ENCODE measurements at places on chromosomes 3 and 15.

GRCh38 chr3:133620066-133620784 lies 41.5 kb downstream of the TOPBP1 start:
- no peak for DNase-seq

DNA sequence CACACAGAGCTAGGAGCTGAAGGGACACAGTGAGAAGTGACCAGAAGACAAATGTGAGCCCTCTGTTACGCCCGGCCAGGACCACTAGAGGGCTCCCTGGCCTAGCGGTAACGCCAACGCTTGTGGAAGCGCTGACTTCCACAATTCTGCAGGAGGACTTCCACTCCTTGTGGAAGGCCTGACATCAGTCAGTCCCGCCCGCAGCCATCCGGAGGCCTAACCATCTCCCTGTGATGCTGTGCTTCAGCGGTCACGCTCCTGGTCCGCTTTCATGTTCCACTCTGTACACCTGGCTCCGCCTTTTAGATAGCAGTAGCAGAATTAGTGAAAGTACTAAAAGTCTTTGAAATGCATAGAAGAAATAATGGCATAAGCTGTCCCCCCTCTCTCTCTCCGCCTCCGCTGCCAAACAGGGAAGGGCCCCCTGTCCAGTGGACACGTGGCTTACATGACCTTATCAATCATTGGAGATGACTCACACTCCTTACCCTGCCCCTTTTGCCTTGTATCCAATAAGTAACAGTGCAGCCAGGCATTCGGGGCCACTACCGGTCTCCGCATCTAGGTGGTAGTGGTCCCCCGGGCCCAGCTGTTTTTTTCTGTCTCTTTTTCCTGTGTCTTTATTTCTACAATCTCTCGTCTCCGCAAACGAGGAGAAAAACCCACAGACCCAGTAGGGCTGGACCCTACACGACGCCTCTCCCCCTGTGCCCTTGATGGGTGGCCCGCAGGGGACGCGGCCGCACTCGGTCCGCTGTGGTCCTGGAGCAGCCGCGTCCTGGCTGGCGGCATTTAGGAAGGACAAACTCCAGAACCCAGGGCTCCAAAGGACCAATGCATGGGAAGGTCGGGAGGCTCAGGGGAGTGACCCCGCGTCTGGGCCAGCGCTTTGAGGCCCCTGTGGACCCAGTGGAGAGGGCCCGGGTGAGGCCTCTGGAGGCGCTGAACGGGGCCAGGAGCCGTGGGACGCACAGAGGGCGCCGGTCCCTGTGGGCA lies 27.0 kb upstream of the RPL32 start:
- peak; percentile 84 for DNase-seq

- peak; percentile 40 for DNase-seq
These were observed 563 bp downstream of the ARL6IP5 start for GRCh38 chr3:69085168-69085832.

- no peak for DNase-seq
These were observed 4.1 kb downstream of the ISLR2 start for GRCh38 chr15:74134387-74135027.

DNA sequence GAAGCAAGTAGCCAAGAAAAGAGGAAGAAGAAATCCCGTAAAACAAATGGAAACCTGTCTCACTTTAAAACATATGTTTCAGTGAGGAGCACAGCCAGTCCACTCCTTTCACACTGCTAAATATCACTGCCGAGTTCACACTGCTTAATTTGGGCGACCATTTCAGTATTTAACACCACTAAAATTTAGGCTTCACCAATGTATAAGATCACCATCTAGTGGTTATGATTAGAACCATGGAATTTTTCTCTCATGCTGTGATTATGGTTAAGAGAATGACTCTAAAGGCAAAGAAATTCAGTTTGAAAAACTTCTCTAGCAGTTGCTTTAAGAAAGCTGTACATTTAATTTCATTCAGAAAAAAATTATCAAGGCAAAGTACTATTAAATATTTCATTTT lies 16.6 kb downstream of the SLC4A7 start:
- peak; percentile 72 for DNase-seq

- DNase-seq, result no peak
These were observed 796.6 kb upstream of the GBE1 start for GRCh38 chr3:82558081-82558480.

- DNase-seq, result peak; percentile 65
These were observed 57.4 kb upstream of the PHLDB2 start for GRCh38 chr3:111801693-111802092.

DNA sequence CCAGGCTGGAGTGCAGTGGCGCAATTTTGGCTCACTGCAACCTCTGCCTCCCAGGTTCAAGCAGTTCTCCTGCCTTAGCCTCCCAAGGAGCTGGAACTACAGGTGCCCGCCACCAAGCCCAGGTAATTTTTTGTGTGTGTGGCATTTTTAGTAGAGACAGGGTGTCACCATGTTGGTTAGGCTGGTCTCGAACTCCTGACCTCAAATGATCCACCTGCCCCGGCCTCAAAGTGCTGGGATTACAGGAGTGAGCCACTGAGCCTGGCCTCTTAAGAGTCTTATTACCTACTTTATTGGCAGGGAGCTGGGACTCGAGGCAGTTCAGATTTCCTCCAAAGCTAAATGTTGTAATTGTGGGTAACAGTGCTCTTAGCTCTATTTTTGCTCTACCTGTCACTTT lies 16.4 kb downstream of the PXYLP1 start:
- no peak for DNase-seq

- no peak for DNase-seq
These were observed 215.7 kb upstream of the CFAP20DC start for GRCh38 chr3:59265566-59265965.

DNA sequence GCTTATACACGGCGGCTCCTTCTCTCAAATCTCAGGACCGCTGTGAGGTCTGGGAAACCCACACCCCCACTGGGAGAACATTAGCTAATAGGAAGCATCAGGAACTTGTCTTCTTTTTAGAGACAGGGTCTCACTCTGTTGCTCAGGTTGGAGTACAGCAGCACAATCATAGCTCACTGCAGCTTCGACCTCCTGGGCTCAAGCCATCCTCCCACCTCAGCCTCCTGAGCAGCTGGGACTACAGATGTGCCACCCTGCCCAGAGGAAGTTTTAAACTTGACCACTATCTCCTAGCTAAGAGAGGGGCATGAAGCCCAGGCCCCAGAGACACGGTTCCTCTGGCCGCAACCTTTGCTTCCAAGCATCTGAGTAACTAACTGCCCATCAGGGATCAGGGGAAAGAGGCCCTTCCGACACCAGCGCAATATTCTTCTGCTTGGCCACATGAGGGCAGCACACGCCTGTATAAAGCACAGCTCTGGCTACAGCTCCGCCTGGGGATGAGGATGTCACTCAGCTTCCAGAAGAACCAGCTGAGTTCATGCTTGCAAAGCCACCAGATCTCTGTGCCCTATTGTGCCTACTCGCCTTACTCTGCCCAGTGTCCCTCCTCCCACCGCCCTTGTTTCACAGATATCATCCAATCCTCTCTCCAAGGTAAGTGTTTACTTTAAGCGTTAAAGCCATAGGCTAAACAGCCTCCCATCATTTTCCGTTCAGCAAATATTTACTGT lies 57.6 kb upstream of the SLC6A11 start:
- peak; percentile 63 for DNase-seq

- DNase-seq, result no peak
These were observed 6.3 kb downstream of the PDZRN3 start for GRCh38 chr3:73618461-73618860.

DNA sequence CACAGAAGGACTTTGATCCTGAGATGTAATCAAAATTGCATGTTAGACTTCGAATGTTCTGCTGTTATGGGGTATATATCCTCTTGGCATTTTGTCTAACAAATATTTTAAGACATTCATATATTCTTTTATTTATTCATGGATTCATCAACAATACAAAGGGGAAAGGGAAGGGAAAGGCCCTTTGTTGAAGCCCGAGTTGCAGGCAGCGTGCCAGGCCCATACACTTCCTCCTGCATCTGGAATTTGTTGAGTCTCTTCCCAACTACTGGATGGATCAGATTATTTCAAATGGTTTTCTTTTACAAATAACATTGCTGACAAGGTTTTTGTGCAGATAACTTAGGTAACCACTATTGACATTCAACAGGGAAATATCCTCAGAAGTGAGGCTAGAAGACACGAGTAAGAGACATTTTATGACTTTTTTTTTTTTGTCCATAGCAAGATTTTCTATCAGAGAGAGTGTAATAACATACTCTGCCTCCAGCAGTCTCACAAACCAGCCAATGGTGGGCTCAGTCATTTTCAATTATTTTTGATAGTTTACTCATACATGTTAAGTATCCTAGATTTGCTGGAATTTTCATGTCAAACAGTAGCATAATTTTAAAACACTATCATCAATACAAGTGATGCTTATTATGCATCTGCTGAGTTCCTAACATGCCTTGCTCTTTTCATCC lies 94.3 kb downstream of the RPL39L start:
- no peak for DNase-seq

DNA sequence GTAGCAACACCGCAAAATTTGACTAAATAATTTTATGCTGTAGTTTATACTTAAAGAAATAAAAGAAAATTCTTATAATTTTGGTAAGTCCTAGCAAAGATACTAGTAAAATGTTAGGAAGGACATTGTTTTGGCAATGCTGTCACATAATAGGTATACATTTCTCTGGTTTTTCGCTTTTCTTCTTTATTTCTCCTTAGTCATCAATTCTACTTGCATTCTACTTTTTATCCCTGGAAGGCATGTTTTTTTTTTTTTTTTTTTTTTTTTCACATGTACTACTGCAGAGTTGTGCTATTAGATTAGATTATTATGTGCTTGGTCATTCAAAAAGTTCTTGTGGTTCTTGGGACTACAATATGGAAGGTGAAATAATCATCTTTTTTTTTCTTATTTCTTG lies 1421.2 kb downstream of the SI start:
- no peak for DNase-seq

DNA sequence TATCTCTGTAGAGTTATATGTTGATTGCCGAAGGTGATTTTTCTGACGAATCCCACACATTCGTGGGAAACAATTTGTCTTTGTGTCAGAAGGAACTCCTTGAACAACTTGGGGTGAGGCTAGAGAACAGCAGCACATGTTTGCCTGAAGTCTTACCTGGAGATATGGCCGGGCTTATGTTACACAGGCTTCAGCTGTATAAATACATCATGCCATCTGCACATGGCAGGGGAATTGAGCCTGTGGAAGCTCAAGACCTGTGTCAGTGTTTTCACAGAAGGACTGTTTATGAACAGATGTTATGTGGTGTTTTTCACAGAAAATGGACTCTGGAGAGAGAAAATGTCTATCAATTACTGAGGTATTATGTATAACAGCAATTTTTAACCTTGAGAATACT lies 203.6 kb upstream of the MDFIC2 start:
- no peak for DNase-seq

GRCh38 chr3:124451630-124452317 lies 278.5 kb upstream of the UMPS start:
- DNase-seq, result no peak

DNA sequence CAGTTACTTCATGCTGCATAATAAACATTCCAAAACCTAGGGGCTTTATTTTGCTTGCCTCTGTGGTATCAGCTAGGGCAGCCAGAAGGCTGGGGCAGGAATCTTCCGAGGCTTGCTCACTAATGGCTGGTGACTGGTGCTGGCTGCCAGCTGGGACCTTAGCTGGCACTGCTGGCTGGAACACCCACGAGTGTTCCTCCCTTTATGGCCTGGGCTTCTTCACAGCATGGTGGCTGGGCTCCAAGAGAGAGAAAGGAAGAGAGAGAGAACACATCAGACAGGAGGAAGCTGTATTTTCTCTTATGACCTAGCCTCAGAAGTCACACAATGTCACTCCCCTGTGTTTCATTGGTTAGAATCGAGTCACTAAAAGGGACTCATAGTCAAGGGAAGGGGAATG lies 23.9 kb upstream of the CDCP1 start:
- no peak for DNase-seq

DNA sequence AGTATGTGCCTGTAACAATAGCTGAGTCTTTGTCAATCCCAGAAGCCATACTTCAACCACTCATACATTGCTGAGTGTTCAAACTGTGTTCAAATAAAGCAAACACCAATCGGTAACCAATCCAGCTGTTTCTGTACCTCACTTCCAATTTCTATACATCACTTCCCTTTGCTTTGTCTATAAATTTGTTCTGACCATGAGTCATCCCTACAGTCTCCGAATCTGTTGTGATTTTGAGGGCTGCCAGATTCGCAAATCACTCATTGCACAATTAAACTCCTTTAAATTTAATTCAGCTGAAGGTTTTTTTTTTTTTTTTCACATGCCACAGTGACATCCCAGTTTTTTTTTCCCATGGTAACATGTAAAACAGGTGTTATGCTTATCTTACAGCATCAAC lies 870.3 kb downstream of the NAALADL2 start:
- DNase-seq, result peak; percentile 9

GRCh38 chr3:64578062-64578770 lies 109.6 kb downstream of the ADAMTS9 start:
- DNase-seq, result no peak

DNA sequence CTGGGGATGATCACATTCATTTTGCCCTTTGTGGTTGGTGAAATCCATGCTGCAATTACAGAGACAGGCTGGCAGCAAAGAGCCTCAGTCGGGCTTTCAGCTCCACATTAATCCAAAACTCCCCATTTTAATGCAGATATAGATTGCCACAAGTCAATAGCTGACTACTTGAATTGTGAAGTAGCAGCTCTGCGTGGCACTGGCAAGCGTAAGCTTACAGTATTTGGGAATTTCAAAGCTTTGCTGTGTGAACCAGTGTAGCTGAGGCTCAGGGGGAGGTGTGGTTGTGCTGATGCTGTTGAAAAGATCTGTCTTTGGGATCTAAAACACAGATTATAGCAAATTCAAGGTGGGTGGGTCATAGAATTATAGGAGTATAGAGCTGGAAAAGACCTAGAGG lies 290.3 kb upstream of the ONECUT1 start:
- no peak for DNase-seq

DNA sequence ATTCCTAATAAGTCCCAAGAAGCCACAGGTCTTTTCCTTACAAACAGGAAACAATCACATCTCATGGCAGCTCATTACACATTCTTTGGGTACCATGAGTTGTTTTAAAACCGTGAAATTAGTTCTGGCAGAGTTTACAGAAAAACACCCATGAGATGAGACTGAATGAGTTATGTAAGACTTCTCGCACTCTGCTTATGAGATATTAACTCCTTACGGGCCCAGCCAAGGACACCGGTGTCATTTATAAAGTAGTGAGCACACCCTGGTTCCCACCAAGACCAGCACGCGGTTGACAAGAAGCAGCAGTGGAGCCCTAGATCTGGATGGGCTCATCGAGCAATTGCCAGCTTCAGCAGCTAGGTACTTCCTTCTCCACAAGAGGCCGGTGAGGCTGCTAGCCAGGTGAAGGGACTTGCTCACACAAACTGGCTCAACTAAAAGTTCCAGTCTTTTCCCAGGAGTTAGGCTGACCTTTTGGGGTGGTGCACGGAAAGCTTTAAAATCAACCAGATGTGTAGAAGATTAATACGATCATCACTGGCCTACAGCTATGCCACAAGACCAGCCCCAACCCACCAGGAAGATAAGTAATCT lies 318.6 kb upstream of the ICE2 start:
- DNase-seq, result no peak

- no peak for DNase-seq
These were observed 28.6 kb upstream of the MTMR10 start for GRCh38 chr15:31019986-31020385.
